ENCODE measurements at places on chromosomes 3 and 15.

DNA sequence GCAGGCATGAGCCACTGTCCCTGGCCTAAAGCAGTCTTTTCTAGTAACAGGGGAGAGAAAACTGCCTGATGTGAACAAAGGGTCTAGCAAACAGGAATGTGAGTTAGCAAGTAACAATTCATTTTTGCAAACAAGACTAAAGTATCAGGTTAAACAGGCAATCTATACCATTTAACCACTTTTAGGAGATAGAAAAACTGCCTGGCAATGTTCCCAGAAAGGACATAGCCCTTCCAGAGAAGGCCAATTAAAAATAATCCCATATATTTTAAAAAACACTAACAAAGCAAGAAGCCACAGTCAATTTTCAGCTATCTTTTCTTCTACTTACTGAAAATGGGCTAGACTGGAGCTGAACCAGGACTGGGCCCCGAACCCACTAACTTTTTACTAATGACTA lies 6.3 kb downstream of the RBSN start:
- DNase-seq, result no peak

DNA sequence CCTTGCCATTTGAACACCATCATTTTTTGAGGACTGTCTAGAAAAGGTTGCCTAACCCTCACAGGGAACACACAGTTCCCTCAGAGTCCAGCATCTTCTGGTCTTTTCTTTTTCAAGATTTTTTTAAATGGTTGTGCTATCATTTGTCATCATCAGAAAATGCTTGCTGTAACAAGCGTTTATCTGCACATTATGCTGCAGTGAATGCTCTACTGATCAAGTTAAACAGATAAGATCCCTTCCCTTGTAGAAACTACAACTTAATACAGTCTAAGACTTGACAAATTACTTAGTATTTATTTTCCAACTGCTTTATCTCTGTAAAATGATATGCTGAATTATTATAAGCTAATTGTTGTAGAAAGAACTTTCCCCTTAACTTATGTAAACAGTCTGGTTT lies 11.9 kb upstream of the ALPK3 start:
- DNase-seq, result no peak

- DNase-seq, result no peak
These were observed 15.7 kb upstream of the ARPIN start for GRCh38 chr15:89928421-89928820.

GRCh38 chr3:16130066-16130465 lies 44.4 kb upstream of the GALNT15 start:
- peak; percentile 94 for DNase-seq

GRCh38 chr15:57387564-57388076 lies 11.3 kb downstream of the CGNL1 start:
- no peak for DNase-seq

GRCh38 chr3:144369129-144369879 lies 397.7 kb downstream of the DIPK2A start:
- DNase-seq, result no peak

- no peak for DNase-seq
These were observed 84.0 kb upstream of the SETMAR start for GRCh38 chr3:4219227-4219568.

GRCh38 chr3:194330579-194330978 lies 20.5 kb downstream of the CPN2 start:
- DNase-seq, result no peak

DNA sequence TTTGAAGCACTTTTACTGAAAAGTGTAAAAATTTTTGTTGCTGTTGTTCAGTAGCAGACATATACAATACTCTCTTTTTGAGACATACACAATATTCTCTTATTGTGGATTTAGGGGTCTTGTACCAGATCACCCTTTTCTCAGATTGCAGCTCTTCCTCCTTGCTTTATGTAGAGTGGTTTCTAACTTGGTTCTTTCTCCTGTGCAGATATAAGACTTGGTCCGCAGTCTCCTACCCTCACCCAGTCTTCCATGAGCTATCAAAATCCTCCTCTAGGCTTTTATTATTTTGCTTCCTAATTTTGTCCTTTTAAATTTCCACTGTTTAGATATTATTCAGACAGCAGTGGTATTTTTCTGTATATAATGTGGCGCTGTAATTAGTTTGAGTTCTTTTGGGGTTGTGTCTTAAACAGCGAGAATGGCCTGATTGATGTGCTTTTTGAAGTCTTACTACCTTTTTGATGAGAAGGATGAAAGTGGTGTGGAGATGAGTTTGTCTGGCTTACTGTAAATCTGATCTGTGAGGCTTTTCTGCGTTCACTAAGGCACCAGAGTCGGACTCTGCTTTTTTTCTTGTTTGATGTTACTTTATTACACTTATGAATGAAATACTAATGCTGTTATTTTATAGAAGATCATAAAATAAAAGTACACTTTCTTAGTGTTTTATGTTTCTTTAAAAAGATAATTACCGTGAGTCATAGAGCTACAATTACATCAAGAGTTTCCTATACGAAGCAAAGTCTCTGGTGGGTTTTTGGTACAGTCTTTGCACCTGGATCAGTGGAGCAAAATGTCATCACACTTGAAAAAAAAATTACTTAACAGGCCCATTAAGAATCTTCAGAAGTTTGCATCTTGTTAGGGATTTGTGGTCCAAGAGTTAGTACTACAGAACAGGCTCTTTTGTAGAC lies 27.8 kb downstream of the FNDC3B start:
- no peak for DNase-seq

- no peak for DNase-seq
These were observed 9.1 kb upstream of the SCG3 start for GRCh38 chr15:51672155-51672687.

GRCh38 chr3:50213373-50213772 lies 8.3 kb downstream of the SLC38A3 start:
- DNase-seq, result no peak

DNA sequence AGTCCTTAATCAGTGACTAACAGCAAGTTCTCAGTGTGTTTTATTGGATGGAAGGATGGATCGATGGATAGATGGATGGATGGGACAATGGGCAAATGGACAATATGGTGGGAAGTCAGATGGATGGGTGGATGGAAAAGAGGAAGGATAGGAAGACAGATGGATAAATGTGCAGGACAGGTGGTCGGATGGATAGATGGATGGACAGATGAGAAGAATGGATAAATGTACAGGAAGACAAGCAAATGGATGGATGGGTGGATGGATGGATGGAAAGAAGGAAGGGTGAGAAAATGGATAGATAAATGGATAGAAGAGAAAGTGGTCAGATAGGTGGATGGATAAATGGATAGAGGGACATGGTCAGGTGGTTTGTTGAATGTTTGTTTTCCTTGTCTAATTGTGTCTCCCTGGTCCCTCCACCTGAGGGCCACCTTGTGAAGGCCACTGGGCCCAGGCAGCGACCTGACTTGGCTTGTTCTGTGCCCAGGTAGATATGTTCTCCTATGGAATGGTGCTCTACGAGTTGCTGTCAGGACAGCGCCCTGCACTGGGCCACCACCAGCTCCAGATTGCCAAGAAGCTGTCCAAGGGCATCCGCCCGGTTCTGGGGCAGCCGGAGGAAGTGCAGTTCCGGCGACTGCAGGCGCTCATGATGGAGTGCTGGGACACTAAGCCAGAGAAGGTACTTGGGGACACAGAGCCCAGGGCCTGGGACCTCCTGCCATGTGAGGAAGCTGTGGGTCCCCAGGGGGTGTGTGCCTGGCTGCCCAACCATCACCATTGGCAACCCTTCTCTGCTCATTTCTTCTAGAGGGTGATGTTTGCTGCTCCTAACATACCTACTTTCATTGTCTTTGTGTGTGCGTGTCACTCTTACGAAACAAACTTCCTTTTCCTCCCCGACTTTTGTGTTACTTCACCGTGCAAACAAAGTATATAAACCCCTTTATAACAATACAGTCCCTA lies 137.5 kb downstream of the LRRK1 start:
- DNase-seq, result no peak

DNA sequence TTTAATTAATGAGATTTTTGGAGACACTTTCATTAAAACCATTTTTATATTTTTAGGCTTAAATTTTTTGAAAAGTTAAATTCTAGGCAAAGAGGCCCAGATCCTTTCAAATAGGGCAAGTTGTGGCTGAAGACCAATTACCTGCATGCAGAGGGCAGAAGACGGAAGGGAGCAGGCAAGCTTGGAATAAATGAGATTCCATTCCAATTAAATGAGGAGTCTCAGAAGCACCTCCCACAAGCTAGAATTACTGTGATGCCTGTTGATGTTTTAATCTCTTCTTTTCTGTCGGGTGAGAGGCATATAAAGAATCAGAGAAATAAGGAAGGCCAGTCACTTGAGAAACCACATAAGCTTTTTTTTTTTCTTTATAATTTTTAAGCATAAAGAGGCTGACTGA lies 46.8 kb downstream of the KBTBD8 start:
- DNase-seq, result no peak

DNA sequence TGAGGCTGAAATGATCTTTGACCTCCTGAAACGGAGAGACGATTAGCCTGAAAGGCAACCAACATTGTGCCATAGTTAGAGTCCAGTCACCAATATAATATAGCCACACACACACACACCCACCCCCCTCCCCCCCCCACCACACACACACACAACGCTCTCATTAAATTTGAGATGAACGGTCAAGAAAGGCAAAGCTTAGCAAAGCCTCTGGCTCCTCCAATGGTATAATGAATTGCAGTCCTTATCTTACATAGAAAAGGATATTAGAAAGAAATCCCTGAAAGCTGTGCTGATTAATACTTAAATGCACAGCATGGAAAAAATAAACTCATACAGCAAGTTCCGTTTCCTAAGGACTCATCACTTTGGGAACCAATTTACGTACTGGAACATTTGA lies 876 bp upstream of the ZNF385D start:
- no peak for DNase-seq

GRCh38 chr15:31440754-31441311 lies 114.2 kb downstream of the KLF13 start:
- DNase-seq, result peak; percentile 14

DNA sequence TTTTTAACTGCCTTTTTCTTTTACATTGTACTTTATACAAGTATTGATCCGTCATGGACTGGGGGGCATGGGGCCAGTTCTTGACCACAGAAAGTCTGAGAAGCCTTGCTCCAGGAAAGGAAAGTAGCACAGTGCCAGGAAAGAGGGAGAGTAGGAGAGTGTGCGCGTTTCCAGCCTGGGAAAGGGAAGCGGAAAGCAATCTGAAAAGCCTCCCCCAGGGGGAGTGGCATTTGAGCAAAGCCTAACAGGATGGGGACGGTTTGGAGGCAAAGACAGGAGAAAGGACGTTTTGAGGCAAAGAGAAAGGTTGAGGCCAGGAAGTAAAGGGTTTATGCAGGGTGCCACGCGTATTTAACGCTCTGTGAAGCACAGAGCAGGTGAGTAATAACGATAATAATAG lies 116.9 kb downstream of the RORA start:
- DNase-seq, result no peak

DNA sequence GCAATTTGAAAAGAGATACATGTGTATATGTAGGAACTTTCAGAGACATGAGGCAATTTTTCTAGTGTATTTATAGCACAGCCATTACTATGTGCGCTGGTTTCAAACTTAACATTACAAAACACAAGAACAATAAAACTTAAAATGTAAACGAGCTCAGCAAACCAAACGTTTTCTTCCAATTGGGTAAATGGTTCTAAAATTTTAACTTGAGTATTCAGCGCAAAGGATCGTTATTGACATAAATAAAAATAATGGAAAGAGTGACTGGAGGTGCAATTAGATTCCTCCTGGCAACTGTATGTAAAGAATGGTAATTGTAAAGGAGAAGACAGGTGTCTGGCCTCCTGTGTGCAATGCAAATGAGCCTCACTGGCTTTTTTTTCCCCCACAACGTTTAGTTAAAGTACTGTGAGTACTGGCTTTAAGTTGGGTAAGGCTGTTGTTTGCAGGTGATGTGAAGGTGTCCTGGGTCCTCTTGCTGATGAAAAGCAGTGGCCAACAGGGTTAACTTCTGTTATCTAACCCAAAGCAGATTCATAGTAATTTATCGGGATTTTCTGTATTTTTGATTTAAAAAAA lies 14.1 kb upstream of the GADL1 start:
- DNase-seq, result no peak

DNA sequence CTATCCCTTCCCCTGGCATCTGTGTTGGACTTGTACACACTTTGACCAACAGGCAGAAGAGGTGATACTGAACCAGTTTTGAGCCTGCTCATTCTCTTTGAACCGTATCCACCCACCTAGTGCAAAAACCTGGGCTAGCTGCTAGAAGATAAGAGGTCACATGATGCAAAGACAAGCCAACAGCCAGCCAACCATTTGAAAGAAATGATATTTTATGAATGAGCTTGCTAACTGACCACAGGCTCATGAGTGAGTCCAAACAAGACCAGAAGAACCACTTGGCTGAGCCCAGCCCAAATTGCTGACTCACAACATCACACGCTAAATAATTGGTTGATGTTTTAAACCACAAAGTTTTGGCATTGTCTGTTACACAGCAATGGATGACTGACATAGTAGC lies 74.0 kb upstream of the CTNNB1 start:
- DNase-seq, result no peak

- no peak for DNase-seq
These were observed 192.5 kb downstream of the P3H2 start for GRCh38 chr3:189927975-189928895.

DNA sequence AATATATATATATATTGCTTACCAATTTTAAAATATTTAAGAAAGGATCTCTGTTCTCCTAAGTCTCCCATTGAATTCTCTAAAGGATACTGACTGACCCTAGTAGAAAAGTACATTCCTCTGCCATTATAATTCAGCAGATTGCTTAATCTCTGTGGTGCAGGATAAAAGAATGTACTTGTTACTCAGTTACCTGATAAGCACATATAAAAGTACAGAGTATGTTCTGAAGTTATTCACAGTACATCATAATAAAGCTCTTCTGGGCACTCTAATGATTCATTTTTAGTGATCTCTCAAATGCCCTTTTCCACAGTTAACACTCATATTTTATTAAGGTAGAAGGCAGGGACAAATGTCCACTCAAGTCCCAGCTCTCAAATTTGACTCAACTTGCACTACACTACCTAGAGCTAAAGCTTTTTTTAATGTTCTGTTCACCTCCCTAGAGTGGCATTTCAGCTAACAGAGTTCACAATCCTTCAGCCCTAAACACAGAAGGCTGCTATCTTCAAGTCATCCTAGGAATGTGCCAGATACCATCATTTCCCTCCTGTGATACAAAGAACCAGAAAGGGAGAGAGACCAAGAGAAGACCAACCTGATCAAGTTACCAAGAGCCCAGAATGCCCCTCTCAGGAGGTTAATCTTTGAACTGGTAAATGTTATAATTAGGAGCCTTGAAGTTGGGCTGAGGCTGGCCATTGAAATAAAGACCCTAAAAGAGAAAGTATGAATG lies 53.3 kb downstream of the MEIS2 start:
- DNase-seq, result peak; percentile 63

- DNase-seq, result no peak
These were observed 29.4 kb downstream of the SLC22A14 start for GRCh38 chr3:38311476-38311875.

- no peak for DNase-seq
These were observed 30.6 kb downstream of the POLG start for GRCh38 chr15:89303986-89304385.

DNA sequence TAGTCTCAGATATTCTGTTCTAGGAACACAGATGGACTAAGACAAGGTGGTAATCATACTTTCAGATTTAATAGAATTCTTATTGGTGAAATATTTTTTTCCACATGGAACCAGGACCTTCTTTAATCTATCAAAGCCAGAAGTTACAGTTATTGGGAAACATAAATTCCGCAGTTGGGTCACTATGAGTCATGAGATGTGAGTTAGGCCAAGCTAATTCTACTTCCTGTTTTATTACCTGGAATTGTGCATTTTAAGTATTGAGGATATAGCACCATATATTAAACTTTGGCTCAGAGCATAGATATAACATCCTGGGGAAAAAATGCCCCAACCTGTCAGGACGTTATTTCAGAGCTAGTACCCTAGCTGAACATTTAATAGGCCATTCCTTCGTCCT lies 96.4 kb upstream of the P3H2 start:
- DNase-seq, result peak; percentile 35

GRCh38 chr3:134054231-134054630 lies 24.5 kb upstream of the SLCO2A1 start:
- peak; percentile 30 for DNase-seq
